HL-60 (cell line): ENCODE measurements at places on chromosomes 3 and 15.

- no peak for DNase-seq
Observed at GRCh38 chr3:141648055-141648910, 89.8 kb upstream of the RNF7 start.

DNA sequence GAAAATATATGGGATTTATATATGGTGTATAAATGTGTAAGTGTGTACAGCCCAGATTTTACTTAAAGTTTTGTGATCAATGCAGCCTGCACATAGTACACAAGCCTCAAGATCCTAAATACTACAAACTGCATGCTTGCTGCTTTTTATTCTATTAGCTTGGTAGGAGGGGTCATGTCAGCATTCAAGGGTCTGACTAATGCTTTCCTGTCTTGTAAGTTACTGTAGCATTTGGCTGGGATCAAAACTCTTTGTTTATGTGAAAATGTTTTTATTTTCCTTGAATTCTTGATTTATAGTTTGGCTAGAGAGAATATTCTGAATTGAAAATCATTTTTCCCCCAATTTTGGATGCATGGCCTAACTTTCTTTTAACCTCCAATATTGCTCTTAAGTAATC is 370.9 kb downstream of the NSUN3 start:
- DNase-seq = no peak

DNA sequence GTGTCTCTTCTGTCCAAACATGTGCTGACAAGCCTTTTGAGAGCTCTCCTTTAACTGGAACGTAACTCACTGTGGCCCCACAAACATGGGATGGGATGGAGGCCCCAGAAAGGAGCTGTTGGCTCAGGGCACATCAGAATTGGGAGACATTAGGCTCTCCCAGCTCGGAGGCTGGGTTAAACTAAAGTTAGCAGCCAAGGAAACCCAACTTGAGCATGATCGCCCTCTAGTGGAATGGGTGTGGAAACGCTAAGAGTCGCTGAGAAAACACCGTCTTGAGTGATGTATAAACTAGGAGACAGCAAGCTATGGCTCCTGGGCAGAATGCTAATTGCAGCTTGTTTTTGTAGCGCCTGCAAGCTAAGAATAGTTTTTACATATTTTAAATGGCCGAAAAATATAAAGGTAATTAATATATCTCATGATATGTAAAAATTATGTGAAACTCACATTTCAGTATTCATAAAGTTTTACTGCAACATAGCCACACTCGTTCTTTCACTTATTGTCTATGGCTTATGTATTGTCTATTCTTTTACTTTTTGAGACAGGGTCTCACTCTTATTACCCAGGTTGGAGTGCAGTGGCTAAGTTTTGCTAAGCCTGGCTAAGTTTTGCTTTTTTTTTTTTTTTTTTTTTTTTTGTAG is 138.8 kb upstream of the HACD2 start:
- DNase-seq = peak; percentile 28

DNA sequence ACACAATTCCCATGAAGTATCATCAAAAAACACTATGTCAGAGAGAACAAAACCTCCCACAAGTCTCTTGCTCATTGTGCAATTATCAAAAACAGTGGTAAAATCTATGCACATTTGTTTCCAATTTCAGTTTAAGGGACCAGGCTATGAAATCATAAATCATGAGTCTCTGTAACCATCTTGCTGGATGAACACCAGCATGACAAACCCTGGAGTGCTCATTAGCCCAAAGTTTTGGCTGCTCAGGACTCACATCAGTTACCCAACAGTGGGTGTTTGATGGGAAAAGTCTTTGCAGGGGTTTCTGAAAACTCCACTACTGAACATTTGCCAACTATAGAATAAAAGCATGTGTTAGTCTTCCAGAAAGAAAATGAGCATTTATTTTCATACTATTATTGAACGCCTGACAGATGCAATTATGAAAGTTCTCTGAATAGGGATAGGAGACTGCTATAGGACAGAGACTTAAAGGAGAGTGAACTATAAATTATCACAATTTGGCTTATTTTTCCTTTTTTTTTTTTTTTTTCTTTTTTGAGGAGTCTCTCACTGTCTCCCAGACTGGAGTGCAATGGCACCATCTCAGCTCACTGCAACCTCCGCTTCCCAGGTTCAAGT is 240.8 kb upstream of the KCNMB2 start:
- no peak for DNase-seq

- DNase-seq = no peak
Observed at GRCh38 chr15:83504365-83504764, 57.2 kb downstream of the SH3GL3 start.

GRCh38 chr3:141147657-141148056 is 84.0 kb upstream of the PXYLP1 start:
- no peak for DNase-seq

DNA sequence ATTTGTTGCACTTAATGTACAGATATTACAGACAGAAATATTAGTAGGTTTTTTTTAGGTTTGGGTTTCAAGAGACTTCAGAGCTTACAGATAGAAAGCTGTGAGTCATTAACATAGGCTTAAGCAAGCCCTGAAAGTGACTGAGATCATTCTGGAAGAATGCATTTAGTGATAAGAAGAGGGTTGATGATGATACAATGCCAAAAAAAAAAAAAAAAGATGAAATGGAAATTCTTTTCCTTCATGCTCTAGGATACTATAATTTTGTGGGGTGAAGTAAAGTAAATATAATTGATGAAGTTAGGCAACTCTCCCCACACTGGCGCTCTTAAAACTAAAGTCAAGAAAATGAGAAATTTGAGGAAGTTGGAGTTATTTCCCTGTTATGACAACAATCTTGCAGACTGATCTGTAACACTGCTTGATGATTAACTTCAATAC is 169.4 kb upstream of the ZNF385D start:
- DNase-seq = no peak

- DNase-seq = no peak
Observed at GRCh38 chr3:27556887-27557286, 72.7 kb upstream of the SLC4A7 start.

GRCh38 chr3:69735893-69736292 is 3.4 kb upstream of the MITF start:
- no peak for DNase-seq

DNA sequence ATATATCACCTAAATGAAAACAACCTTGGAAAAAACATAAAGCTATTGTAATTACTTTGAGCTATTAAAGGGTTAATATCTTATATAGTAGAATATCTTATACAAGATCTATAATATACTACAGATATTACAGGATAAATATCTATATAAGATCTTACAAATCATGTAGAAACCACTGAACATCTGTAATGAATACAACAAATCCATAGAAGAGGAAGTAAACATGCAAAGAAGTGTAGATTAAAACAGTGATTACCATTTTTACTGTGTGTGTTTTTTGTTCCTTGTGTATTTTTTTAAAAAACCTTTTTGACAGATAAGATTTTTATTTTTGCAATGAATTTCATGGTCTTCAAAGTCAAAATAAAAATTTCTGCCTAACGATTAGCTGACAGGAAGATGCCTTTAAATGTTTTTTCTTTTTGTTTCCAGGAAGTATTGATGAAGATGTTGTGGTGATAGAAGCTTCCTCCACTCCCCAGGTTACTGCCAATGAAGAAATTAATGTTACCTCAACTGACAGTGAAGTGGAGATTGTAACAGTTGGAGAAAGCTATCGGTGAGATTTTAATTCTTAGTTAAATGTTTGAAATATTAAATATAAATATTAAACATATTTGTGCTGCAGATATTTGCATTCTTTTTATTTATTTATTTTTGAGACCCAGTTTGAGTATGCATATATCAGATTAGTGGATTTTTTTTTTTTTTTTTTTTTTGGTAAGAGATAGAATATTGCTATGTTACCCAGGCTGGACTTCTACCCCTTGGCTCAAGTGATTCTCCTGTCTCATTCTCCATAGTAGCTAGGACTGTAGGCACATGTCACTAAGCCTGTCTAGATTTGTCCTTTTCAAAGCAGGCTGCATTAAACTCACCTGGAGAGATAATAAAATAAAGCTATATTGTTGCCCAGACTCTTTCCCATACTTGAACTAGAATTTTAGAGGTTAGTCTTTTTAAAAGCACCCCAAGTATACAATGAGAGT is 52.8 kb upstream of the CCNB2 start:
- DNase-seq = no peak

- no peak for DNase-seq
Observed at GRCh38 chr3:112486811-112487505, 12.3 kb downstream of the BTLA start.

DNA sequence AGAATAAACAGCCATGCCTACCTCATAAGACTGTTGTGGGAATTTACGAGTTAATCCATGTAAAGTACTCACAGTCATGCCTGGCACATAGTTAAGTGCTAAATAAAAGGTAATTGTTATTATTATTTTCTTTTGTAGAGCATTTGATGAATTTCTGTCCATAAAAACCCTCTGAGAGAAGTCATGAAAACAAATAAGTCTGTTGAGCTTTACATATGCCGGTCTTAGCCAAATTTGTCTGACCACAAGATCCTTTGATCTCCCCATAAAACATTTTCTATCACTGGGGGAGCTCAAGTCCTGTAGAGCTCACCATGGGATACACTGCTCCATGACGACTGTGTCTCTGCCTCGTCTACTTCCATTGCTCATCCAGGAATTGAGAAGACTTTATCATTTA is 114.0 kb downstream of the MAGI1 start:
- no peak for DNase-seq

DNA sequence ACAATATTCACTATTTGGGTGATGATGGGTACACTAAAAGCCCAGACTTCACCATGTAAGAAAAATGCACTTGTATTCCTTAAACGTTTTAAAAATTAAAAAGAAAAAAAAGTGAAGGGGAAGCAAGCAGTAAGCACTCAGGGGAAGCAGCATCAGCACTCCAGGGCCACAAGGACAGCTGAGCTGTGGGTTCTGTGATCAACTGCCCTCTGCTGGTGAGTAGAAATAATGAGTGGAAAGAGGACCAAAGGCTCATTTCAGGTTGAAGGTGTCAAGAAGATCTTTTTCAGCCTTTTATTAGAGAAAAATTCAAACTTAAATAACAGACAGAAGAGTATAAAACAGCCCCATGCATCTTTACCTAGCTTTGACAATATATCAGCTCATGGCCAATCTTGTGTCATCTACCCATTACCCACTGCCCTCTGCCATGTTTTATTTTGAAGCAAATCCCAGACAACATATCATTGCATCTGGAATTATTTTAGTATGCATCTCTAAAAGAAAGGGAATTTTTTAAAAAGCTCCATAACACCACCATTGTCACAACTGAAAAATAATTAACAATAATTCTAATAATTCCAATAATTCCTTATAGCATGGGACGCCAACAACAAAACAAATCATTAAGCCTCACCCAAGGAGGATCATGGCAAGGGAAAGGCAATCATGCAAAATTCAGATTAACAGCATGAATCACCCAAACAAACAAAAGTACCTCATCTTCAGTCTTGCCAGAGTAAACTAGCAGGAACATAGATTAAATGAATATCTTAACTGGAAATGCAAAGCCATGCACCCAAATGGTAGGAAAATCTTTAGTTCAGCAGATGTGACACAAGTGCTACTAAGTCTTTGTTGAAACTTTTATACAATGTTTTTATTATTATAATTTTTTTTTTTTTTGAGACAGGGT is 42.5 kb downstream of the TAMM41 start:
- DNase-seq = peak; percentile 50

DNA sequence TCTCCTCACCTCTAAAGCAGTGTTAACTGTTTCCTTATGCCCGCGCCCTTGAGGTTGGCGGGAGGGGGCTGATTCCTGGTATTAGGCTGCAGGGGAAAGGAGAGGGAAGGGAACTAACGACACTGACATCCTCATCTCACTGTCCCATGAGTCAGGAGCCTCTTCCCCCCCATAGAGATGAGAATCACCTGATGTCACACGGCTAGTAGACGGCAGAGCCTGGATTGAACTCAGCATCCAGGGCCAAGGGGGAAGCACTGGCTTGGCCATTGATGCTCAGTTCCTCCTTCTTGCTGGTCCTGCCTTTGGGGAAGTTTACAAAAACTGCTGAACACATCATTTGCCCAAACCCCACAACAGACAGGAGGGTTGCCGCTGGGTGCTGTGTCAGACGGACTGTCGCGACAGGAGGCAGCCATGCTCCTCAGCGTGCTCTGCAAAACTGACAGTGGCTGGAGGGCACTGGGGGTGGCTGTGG is 38.5 kb downstream of the IDH2 start:
- peak; percentile 85 for DNase-seq

DNA sequence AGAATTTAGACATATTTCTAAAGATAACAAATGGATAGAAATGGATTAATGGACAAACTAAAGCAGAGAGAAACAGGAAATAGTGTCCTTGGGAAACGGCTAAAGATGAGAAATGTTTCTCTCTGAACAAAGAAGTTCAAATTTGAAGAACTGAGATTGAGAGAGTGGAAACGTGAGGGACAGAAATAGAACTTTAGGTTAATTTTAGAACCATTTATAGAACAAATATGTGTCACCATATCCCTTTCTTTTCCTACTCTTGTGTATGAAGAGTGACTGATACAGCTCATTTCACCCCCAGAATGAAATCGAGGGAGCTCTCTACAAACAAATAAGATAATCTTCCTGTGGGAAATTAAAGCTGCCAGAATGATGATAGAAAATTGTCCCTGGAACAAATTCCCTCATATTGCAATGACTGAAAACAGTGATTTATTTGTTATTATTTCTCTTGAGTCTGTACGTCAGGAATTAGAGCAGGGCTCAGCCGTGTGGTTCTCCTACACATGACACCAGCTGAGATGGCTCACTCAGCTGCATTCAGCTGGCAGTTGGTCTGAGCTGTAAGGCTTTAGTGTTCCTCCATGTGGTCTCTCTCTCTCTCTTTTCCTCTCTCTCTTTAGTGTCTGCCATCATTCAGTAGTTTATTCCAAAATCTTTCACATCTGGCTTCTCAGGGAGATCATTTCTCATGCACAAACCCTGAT is 46.6 kb upstream of the ARPP21 start:
- DNase-seq = no peak

GRCh38 chr15:36925049-36925448 is 175.3 kb downstream of the MEIS2 start:
- no peak for DNase-seq

DNA sequence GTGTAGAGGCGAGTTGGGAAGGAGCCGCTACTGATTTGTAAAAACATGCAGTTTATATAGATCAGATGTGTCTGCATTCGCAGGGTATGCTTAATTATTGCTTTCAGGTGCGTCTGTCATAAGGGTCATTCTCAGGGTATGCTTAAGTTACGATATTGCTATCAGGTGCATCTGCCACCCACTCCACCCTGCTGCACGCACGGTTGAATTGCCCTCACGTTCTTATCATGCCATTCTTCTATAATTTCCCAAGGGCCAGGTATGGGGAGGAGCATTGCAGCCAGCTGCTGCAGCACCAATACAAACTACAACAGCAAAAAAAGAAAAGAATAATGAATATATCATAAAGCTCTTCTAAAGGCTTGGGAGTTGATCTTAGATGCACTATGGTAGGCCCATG is 230.0 kb downstream of the KBTBD8 start:
- DNase-seq = no peak

GRCh38 chr3:130378677-130379191 is 33.3 kb downstream of the COL6A5 start:
- DNase-seq = no peak

GRCh38 chr15:79933231-79933630 is 36.4 kb upstream of the MTHFS start:
- no peak for DNase-seq

GRCh38 chr3:15967577-15967976 is 169.8 kb upstream of the ANKRD28 start:
- DNase-seq = no peak

GRCh38 chr15:60283936-60284335 is 113.8 kb downstream of the ANXA2 start:
- DNase-seq = no peak
